ENCODE measurements at places on chromosomes 2 and 18. TPM values are rescaled to one million over a fixed set of nuclear protein-coding genes. Genes with fewer than 3 reads are reported as not detected.

DNA sequence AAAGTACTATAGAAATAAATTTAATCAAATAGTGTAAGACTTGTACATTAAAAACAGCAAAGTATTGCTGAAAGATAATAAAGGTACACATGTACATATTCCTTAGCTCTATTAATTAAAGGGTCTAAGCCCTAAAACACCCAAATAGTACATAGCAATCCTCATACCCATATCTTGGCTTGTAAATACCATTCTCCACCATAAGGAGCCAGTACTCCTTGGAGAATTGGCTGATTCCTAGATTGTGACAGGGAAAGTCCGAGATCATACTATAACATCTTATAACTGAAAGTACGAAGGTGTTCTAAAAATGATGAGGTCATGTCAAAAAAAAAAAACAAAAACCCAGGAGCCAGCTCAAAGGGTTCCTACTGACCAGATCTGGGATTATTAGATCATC lies 614.6 kb downstream of the SUCLG1 start:
- no peak for DNase-seq

DNA sequence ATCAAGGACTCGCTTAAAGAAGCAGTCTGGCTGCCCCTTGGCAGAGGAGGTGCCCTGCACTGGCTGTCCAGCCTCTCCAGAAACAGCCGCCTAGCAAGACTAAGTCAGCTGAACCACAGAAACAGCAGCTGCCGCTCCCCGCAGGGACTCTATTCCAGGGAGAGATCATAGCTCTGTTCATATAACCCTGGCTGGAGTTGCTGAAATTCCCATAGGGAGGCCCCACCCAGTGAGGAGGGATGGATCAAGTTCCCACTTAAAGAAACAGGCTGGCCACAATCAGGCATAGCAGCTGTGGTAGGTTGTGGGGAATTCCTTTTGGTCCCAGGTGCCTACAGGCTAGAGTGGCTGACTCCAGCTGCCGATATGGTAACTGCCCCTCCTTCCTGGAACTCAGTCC lies 74.2 kb upstream of the MC4R start:
- DNase-seq: no peak

- no peak for DNase-seq
Observed at GRCh38 chr2:9905413-9905812, 46.1 kb upstream of the GRHL1 start.

DNA sequence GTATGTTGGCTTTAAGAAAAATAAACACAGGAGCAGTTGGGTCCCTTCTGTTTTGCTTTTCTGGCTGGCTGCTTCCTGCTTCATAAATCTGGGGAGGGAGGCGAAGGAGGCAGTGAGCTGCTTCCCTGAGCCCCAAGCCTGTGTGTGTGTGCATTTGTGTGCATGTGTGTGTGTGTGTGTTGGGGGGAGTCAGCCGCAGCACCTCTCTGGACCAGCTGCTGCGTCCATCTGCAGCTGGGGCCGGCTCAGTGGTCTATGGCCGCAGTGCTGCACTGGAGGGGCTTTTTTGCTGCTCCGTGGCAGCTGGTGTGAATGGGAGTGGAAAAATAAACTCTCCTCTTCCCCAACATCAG lies 192.3 kb downstream of the RNF144A start:
- no peak for DNase-seq

DNA sequence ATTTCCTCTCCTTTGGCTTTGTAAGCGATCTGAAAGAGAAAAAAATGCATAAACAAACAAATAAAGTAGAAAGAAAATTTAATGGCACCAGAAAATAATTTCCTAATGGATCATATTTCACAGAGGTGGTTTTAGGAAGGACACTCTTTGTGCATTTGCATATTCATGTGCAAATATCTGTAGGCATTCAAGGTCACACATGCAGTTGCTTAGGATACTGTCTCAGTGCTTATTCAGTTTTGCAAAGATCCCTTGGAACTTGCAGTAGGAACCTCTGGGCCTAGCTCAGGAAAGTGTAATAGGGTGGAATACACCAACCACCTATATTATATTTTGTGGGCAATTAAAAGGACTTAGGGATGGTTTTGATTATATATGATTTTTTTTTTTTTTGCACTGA lies 54.3 kb downstream of the NEB start:
- DNase-seq: no peak

DNA sequence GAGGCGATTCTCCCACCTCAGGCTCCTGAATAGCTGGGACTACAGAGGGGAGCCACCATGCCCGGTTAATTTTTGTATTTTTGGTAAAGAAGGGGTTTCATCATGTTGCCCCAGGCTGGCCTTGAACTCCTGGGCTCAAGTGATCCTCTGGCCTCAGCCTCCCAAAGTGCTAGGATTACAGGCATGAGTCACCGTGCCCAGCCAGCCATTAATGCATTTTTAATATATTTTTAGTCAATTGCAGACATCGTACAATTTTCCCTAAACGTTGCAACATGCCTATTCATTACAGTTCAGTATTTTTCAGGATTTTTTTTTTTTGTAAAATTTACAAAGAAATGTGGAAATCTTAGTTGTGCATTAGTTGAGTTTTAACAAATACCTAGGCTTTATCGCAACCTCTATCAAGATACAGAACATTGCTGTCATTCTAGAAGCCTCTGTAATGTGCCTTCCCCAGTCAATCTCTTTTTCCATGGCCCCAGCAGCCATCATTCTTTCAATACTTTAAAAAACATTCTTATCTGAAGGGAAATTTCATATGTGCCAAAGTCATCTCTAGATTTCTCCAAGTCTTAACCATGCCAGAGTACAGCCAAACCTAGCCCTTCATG lies 14.7 kb downstream of the NABP1 start:
- DNase-seq: no peak

DNA sequence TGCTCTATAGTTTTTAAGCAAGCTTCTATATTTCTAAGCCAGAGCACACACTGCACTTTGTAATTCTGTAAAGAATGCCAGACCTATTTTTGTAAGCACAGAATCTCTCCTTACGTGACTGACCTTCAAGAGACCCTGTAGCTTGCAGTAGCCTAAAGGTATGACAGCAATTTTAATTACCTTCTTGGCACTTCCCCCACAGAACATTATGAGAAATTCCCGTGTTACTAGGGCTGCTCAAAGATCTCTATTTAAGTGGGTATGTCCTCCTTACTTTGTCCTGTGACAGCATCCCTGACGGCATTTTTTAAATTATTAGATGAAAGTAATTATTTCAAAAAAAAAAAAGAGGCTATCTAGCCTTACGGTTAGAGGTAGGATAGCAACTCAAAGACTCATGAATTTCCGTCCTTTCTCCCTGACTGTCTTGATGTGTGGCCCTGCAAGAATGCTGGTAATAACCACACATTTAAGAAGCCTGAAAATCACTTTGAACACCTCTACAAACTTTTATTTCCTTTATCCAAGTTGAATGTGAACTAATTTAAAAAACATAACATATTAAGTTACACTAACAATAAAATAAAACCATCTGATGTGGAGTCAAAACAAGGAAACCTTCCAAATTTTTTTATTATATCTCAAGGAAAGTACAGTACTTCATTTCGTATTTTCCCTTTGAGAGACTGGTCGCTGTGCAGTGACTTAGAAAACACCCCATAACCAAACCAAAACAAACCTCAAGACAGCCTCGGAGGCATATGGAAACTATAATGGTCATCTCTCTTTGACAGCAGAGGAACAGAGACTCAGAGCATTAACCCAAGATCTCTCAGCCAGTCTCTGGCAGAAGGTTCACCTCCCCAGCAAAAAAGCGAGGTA lies 54.9 kb downstream of the THUMPD2 start:
- peak; percentile 31 for DNase-seq

DNA sequence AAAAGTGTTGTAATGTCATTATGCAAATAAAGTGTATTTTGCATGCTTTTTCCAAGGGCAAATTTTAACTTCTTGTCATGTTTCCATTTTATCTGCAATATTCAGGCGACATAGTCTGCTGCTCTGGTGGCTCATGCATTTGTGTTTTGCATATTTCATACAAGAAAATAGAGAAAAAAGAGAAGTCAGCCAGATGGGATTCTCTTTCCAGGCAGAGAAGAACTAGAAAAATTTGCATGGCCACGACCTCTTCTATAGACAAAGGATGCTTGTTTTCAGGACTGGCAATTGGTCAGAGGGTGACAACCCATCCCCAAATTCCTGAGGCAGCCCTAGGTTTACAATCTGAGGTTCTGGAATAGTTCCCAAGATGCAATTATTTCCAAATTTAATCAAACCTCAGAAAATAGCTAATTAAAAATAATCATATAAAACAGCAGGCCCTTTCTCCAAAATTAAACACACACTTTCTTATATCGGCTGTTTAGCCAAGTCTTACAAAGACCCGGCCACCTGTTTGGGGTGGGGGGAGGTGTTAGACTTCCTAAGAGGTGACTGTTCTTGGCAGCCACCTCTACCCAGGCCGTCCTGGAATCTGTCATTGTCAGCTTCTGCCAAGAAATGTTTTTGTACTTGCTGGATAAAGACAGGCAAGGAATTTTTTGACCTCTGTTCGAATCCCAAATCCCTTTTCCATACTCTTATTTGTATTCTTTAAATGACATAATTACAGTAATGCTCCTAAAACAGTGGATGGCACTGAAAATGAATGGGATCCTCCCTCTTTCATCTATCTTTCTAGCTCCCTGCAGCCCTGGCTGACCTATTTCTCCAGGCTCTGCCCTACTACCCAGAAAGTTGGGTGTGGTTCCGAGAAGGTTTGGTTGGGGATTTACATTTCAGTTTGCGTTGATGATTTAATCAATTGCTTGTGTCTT lies 20.8 kb upstream of the SOS1 start:
- DNase-seq: no peak

DNA sequence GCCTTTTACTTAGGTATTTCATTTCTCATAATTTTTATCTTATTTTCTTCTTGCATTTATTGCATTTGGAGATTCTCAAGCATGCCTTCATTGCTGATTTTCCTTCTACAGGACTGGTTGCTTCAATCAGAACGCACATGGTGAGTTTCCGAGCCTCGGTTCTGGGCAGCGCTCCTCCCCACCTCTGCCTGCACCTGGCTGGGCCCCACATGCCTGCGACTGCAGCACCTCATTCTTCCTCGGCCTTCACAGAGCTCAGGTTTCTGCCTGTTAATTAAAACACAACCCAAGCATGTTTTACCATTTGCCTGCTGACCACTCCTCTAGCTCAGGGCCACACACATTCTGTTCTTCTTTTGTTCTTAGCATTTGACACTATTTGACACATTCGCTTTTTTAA lies 398.8 kb downstream of the GALR1 start:
- no peak for DNase-seq

GRCh38 chr2:224257156-224257555 lies 144.8 kb downstream of the FAM124B start:
- DNase-seq: no peak

- DNase-seq: no peak
Observed at GRCh38 chr18:60739212-60739611, 366.6 kb upstream of the MC4R start.

- DNase-seq: no peak
Observed at GRCh38 chr2:55999790-56000189, 76.2 kb upstream of the EFEMP1 start.

DNA sequence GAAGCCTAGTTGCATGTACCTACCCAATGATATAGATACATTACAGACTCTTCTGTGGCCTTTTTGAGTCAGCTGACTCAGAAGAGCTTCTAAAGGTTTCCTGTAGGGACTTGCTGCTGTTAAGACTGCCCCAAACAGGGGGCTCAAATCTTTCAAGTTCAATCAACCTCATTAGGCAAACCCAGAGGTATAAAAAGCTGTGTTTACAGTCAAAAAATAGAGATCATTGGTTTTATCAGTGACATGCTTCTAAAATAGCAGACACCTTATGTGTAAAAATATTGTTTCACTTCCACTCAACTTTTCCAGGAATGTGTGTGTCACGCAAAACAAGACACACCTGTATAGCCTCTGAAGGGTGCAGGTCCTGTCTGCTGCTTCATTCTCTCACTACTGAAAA lies 624.3 kb upstream of the FANCL start:
- no peak for DNase-seq

DNA sequence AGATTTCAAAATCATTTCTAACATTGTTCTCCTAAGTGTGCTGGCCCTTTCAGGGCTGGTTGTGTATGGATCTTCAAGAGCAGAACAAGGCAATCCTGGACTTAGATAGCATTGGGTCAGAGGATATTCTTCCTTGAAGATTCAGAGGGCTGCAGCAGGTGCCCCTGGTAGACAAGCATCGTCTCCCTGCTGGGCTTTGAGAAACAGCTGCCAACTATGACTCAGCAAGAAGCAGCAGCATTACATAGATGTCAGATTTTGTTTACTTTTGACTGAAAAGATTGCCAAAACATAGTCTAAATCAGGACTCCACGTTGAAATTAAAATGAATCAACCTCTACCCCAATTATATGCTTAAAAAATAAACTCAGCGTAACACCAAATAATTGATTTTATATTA lies 618.8 kb downstream of the SOCS6 start:
- no peak for DNase-seq

DNA sequence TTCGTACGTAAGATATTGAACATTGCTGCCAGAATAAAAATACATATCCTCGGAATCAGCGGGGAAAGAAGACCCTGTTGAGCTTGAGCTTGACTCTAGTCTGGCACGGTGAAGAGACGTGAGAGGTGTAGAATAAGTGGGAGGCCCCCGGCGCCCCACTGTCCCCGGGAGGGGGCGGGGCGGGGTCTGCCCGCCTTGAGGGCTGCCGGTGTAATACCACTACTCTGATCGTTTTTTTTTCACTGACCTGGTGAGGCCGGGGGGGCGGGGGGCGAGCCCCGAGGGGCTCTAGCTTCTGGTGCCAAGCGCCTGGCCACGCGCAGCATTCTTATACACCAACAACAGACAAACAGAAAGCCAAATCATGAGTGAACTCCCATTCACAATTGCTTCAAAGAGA lies 324.0 kb upstream of the REG3G start:
- DNase-seq: no peak

The GREB1 gene
- polyA plus RNA-seq: 13.0 TPM

The SLC4A5 gene
- polyA plus RNA-seq: 2.4 TPM

The DCAF17 gene
- polyA plus RNA-seq: 26.7 TPM

The CHRNG gene
- polyA plus RNA-seq: 1.1 TPM

The ATP6V1B1 gene
- polyA plus RNA-seq: 95.4 TPM

The KLHL41 gene
- 0.88 TPM for polyA plus RNA-seq

The TAF4B gene
- polyA plus RNA-seq: 5.3 TPM

The CBLN2 gene
- 9.3 TPM for polyA plus RNA-seq

The ANTXR1 gene
- 81.3 TPM for polyA plus RNA-seq

The KLHL29 gene
- polyA plus RNA-seq: 11.9 TPM

The INO80C gene
- polyA plus RNA-seq: 24.2 TPM

All from right renal pelvis (tissue), 4 donors.